Panc1 (cell line): ENCODE measurements at places on chromosomes 1 and 21. TPM values are rescaled to one million over a fixed set of nuclear protein-coding genes. Genes with fewer than 3 reads are reported as not detected.
A peak's percentile ranks its signal among the peaks of the same experiment; 100 is the strongest.

Gene CCDC190
- total RNA-seq, result not detected

Gene TCEANC2
- 5.1 TPM for total RNA-seq

Gene CHIA
- total RNA-seq, result not detected

Gene GBP1
- total RNA-seq, result 0.80 TPM

DNA sequence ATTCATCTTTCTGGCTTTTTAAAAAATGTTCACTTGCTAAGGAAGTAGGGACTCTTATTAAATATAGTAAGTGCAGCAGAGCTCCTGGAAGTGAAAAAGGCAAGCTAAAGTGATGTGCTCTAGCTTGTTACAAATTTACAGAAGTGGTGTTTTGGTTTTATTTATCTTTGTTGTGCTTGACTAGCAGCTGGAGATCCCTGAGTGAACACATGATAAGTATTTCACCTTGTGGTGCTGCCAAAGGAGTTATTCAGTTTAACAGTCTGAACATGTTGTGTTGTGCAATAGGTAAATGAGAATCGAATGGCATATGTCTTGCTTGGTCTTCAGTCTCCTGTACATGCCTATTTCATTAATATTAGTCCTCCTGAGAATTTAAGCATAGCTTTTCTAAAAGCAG is 315.7 kb downstream of the TPR start:
- H3K4me1 ChIP-seq, result no peaks in the 10 kb centered on the region
- no peaks in the 10 kb centered on the region for H3K27me3 ChIP-seq
- no peaks in the 10 kb centered on the region for H3K36me3 ChIP-seq
- H3K27ac ChIP-seq, result no peak overlapping the region
- no peak overlapping the region for H3K4me3 ChIP-seq
- DNase-seq, result no peak

- H3K4me1 ChIP-seq, result peaks cover 11% of the 10 kb centered on the region; the same call in 1 of the 2 replicates
- H3K27ac ChIP-seq, result peak overlapping the region; percentile 87
- H3K36me3 ChIP-seq, result peaks cover 4% of the 10 kb centered on the region; the same call in 1 of the 2 replicates
- peak overlapping the region; percentile 93 for H3K4me3 ChIP-seq
- no peak for DNase-seq
- no peaks in the 10 kb centered on the region for H3K27me3 ChIP-seq
Observed at GRCh38 chr1:54714881-54715492, 674 bp upstream of the TTC4 start.

DNA sequence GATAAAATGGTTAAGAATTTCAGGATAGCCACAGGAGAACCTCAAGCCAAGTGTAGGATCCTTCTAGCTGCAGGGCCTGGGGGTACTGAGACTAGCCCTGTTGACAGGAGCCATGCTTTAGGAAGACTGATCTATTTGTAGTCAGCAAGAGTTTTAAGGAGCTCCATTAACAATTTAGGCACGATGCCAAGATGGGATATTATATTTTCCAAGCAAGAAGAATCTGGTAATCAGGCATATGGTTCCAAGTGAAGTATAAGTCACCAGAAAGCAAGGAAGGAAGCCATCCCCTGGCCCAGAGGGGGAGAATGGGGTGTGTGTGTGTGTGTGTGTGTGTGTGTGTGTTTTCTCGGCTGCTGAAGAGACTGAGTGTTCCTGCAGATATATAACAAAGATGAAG is 7.0 kb downstream of the IFNAR2 start:
- no peak overlapping the region for H3K4me3 ChIP-seq
- no peak for DNase-seq
- no peaks in the 10 kb centered on the region for H3K4me1 ChIP-seq
- H3K27me3 ChIP-seq, result no peaks in the 10 kb centered on the region

GRCh38 chr1:25562101-25562927 is 18.9 kb downstream of the LDLRAP1 start:
- no peaks in the 10 kb centered on the region; the same call in 1 of the 2 replicates for H3K4me1 ChIP-seq
- no peaks in the 10 kb centered on the region for H3K27me3 ChIP-seq
- no peak overlapping the region for H3K4me3 ChIP-seq
- H3K27ac ChIP-seq, result no peak overlapping the region
- no peaks in the 10 kb centered on the region for H3K36me3 ChIP-seq

DNA sequence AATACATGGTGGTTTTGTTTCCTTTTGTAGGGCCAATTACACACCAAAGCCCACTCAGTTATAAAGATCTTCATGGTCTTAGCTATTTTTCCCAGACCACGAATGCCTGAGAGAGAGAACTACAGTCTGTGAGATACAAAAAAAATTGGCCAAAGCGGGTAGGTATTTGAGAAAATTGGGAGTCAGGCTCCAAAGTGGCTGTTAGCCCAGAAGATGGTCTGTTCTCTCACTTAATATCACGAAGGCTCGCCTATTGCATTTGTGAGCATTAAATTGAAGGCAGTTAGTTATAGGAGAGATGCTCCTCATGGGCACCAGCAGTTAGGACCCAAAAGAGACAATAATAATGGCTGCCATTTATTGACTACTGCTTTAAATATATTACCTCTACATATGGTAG is 342.7 kb downstream of the PLPP3 start:
- no peaks in the 10 kb centered on the region for H3K27me3 ChIP-seq
- H3K4me1 ChIP-seq, result no peaks in the 10 kb centered on the region
- H3K27ac ChIP-seq, result no peak overlapping the region
- H3K36me3 ChIP-seq, result no peaks in the 10 kb centered on the region

DNA sequence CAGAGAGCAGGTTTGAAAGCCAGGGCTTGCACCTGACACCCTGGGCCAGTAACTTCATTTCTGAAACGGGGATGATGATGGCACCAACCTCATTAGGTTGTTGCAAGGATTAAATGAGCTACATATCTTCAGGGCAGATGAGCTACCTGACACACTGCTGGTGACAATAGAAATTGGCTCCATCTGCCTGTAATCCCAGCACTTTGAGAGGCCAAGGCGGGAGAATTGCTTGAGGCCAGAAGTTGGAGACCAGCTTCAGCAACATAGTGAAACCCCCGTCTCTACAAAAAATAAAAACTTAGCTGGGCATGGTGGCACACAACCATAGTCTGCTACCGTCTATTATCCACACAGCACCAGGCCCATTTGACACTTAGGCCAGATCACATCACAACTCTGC is 6.3 kb upstream of the TTC39A start:
- H3K27ac ChIP-seq, result no peak overlapping the region
- H3K27me3 ChIP-seq, result no peaks in the 10 kb centered on the region
- no peak for DNase-seq
- H3K36me3 ChIP-seq, result no peaks in the 10 kb centered on the region
- H3K4me3 ChIP-seq, result no peak overlapping the region

DNA sequence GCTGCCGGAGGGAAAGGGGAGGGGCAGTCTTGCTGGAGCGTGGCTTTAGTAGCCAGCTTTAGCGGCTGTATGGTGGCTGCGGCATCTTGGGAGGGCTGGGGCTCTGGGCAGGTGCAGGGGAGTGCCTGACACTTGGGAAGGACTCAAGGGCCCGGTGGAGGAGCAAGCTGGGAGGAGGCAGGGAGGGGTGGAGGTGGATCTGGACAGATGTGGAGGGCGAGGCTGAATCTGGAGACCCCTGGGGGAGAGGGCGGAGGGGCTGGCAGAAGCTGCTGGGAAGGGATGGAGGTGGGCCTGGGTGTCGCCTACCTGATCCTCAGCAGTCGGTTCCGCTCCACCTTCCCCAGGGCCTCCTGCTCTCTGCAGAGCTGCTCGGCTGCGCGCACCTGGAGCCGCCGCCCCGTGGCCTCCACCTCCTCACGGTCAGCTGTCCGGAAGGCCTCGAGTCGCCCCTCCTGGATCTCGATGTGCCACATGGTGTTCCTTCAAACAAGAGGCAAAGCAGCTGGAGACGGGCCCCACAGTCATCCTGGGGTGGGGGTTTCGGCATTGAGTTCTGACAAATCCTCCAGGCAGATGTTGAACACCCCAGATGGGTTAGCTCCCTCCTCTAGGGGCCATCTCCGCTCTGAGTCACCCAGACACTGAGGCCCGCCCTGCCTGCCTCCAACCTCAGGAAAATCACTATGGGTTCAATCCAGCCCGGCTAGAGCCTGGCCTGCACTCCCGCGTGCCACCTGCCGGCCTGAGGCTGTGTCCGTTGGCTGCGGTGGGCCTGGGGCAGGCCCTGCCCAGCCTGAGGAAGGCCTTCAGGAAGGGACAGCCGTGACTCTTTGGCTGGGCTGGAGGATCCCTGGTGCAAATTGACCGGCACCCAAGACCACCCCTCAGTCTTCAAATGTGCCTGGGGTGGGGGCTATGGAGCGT is 29.6 kb downstream of the CFAP74 start:
- no peak overlapping the region for H3K27ac ChIP-seq
- no peaks in the 10 kb centered on the region for H3K36me3 ChIP-seq
- no peaks in the 10 kb centered on the region for H3K4me1 ChIP-seq
- H3K27me3 ChIP-seq, result no peaks in the 10 kb centered on the region
- no peak overlapping the region for H3K4me3 ChIP-seq

GRCh38 chr1:57615956-57616355 is 192.1 kb upstream of the DAB1 start:
- H3K36me3 ChIP-seq, result no peaks in the 10 kb centered on the region
- H3K4me3 ChIP-seq, result no peak overlapping the region
- H3K27ac ChIP-seq, result no peak overlapping the region
- H3K4me1 ChIP-seq, result no peaks in the 10 kb centered on the region

DNA sequence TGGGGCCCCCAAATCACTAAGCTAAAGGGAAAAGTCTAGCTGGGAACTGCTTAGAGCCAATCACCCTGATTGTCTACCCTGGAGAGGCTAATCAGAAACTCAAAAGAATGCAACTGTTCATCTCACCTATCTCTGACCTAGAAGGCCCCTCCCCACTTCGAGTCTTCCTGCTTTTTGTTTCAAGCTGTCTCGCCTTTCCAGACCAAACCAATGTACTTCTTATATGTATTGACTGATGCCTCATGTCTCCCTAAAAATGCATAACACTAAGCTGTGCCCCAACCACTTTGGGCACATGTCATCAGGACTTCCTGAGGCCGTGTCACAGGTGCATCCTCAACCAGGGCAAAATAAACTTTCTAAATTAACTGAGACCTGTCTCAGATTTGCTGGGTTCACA is 209.5 kb downstream of the APP start:
- peaks cover 11% of the 10 kb centered on the region for H3K4me1 ChIP-seq
- H3K27me3 ChIP-seq, result no peaks in the 10 kb centered on the region
- no peak overlapping the region for H3K27ac ChIP-seq
- H3K4me3 ChIP-seq, result no peak overlapping the region
